Activated naive CD4-positive, alpha-beta T cell treated with anti-CD3 and anti-CD28 coated beads for 36 hours (primary cell): ENCODE measurements at places on chromosomes 6 and 20. TPM values are rescaled to one million over a fixed set of nuclear protein-coding genes. Genes with fewer than 3 reads are reported as not detected.

Gene HTR1E
- not detected for total RNA-seq

Gene TRMT6
- total RNA-seq, result 11.8 TPM

Gene ULBP3
- not detected for total RNA-seq

Gene ASIP
- total RNA-seq, result not detected

Gene SEL1L2
- total RNA-seq, result not detected

Gene PRDM13
- not detected for total RNA-seq

Gene C6orf58
- not detected for total RNA-seq

GRCh38 chr6:23547851-23548250 is 578.2 kb upstream of the NRSN1 start:
- DNase-seq, result no peak

- DNase-seq, result no peak
These were observed 104.5 kb downstream of the SMLR1 start for GRCh38 chr6:130931683-130932082.

- DNase-seq, result no peak
These were observed 185.5 kb upstream of the PMEPA1 start for GRCh38 chr20:57895161-57895855.

GRCh38 chr6:149337320-149337719 is 19.8 kb downstream of the TAB2 start:
- DNase-seq, result no peak

DNA sequence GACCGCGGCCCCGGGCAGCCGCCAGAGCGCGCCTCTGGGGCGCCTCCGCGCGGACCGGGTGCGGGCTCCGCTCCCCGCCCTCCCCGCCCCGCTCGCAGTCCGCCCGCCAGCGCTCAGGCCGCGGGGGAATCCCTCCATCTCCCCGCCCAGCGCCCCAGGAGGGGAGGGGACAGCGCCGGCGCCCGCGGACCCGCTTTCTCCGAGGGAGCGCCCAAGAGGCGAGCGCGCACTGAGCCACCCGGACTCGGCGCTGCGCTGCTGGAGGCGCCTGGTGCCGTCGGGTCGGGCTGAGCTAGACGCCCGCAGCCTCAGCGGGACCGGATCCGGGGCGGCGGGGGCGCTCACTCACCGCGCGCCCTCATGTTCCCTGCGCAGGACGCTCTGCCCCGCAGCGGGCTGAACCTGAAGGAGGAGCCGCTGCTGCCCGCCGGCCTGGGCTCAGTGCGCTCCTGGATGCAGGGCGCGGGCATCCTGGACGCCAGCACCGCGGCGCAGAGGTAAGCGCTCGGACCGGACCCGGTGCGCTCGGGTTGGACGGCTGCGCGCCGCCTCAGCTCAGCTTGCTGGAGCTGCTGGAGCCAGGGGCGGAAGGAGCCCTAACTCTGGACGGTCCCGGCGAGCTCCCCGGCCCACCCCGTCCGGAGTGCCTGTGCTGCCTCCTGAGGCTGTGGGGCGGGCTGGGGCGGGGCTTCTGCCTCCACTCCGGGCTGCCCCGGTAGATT is 867 bp downstream of the EBF4 start:
- DNase-seq, result peak; percentile 54
